Stimulated activated CD4-positive, alpha-beta T cell treated with anti-CD3 and anti-CD28 coated beads, TNF-alpha, amount 100 ng/mL, for 48 hours (primary cell): ENCODE measurements at places on chromosomes 4 and X.

DNA sequence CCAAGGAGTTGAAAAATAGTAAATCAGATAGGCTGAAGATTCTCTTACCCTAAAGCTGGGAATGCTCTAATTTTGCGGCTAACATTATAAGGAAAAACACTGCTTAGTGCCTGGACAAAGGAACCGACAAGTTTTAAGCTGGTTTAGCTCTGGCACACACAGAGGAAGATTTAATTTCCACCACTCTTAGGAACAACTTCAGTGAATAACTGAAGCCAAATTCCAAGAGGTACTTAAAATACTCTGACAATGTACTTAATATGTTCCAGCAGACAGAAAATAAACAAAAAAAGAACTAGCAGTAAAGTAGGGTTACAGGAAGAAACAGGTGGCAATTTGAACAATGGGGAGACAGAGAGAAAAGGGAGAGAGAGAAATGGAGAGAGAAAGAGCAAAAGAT lies 340.8 kb upstream of the NDST4 start:
- no peak for DNase-seq

DNA sequence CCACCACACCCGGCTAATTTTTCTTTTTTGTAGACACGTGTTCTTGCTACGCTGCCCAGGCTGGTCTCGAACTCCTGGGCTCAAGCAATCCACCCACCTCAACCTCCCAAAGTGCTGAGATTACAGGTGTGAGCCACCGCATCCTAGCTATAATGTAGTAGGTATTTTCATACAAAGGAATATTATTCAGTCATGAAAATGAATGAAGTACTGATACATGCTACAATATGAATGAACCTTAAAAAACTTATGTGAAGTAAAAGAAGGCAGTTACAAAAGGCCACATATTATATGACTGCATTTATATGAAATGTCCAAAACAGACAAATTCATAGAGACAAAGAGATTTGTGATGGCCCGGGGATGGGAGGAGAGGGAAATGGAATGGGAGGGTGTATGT lies 4.7 kb upstream of the GATA1 start:
- DNase-seq, result no peak

DNA sequence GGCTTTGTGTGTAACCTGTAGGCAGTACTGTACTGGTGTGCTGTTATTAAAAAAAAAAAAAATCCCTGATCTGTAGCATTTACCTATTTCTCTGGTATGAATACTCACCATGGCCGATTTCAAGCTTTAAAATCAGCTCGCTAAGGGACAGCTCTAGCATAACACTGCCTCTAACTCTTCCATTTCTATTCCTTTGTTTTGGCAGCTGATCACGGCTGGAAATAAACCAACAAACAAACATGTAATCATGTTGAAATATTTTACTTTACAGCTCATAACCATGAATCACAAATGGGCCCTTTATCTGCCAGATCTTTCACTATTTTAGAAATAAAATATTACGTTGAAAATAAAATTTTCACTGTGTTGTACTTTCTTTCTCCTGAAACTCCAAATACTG lies 60.5 kb upstream of the IL15 start:
- no peak for DNase-seq

- DNase-seq, result no peak
Measured at GRCh38 chr4:5878359-5878758, 14.5 kb downstream of the CRMP1 start.

DNA sequence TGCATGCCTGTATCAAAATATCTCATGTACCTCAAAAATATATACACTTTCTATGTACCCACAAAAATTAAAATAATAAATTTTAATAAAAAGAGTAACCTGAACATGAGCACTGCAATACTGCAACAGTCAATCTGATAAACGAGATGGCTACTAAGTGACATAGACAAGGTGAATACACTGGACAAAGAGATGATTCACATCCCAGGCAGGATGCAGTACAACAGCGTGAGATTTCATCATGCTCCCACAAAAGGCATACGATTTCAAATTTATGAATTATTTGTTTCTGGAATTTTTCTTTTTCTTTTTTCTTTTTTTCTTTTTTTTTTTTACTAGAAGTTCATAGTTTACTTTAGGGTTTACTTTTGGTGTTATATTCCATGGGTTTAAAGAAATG lies 12.2 kb upstream of the FGF16 start:
- no peak for DNase-seq

DNA sequence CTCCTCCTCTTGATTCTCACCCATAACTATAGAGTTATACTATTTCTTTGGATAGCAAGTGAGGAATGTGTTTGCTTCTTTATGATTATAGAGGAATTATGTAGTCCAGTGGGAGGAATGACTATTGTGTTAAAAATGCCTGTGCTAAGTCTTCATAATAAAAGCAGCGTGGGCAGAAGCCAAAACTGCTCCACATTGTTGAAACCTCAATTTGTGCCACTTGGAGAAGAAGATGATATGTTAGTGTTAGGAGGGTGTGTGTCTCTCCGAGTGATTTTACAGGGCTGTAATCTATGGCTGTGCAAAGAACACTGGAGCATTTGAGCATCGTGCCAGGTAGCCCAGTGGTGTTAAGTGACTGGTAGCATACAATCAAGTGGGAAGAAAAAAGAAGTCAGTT lies 74.3 kb downstream of the FRAS1 start:
- no peak for DNase-seq

DNA sequence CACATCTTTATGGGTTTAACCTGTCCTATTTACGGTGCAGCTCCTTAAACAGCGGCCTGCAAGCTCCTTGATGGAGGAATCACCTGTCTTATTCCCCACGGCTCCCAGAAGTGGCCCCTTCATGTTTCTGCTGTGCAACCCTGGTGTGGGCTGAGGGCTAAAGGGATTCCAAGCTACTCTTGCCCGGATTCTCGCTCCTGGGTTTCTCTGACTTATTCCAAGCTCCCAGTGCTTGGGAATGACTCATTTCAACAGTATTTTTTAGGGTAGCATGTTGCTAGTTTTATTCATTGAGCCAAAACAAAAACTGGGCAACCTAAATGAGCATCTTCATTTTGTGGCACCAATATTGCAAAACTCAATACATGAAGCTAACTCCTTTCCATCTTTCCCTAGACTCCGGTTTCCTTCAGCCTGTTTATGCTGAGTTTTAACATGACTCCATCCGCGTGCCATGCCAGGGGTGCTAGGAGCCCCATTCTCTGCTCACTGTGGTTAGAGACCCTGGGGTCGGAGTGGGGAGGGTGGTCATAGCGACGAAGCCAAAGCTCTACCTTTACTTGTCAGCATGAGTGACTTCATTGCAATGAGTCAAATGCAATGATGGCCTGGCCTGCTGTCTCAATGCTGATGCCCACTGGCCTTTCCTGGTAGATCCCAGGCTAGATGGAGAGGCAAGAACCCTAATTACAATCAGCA lies 349.7 kb downstream of the NR3C2 start:
- DNase-seq, result no peak

- DNase-seq, result no peak
Measured at GRCh38 chrX:95956745-95957144, 727.9 kb upstream of the DIAPH2 start.

GRCh38 chrX:142702749-142703148 lies 323.0 kb upstream of the SPANXN4 start:
- DNase-seq, result no peak

- DNase-seq, result no peak
Measured at GRCh38 chr4:68272860-68273259, 27.4 kb upstream of the TMPRSS11B start.

DNA sequence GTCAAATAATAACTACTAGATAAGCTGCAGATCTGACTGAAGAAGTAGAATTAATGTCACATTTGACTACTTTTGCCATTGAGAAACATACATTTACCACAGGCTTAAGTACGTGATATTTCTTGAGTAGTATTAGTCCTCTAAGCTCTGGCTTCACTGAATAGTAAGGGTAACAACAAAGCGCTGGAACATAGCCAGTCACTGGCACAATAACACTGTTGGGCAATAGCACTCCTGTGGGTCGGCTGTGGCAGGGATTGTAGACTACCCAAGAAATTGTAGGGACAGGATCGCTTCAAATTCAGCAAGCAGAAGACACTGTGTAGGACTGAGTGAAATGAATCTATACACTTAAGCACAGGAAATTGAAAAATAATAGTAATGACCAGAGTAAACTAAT lies 27.1 kb upstream of the IL15 start:
- DNase-seq, result no peak

GRCh38 chr4:172962564-172963353 lies 205.9 kb upstream of the GALNT7 start:
- DNase-seq, result no peak
